ENCODE measurements at places on chromosomes 5 and 9.

GRCh38 chr9:32136700-32137339, 247.6 kb upstream of the ACO1 start:
- no peak for DNase-seq

DNA sequence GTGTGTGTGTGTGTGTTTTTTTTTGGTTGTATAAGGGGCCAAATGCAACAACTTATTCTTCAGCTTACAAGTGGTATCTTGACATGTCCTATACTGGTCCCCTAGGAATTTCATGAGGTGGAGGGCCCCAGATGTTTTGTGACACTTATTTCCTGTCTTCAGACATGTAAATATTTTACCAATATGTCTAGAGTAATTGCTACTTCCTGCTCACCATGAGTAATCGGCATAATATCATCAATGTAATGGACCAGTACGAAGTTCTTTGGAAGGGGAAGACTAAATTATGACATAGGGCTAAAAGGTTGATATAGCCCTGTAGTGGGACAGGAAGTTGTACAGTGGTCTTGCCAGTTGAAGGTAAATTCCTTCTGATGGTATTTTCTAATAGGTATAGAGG, 3.7 kb upstream of the OTULIN start:
- DNase-seq, result no peak

DNA sequence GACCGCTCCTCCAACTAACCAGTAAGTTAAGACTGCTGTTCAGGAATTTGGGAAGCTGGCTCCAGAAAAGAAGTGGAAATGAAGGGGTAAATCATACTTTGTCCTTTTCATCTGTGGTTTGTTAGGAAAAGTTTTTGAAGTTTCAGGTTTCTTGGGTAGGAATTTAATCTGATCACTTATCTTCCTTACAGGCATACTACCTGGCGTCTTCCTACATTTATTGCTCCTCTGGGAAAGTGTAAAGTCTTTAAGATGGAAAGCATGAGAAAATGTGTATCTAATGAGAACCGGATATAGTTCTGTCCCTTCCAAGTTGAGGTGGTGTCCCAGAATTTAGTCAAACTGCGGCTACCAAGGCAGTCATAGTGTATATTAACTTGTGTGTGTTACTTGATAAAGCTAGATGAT, 1.3 kb downstream of the RASA1 start:
- peak; percentile 12 for DNase-seq

GRCh38 chr9:128946571-128947276, 679 bp downstream of the DOLK start:
- DNase-seq, result no peak

DNA sequence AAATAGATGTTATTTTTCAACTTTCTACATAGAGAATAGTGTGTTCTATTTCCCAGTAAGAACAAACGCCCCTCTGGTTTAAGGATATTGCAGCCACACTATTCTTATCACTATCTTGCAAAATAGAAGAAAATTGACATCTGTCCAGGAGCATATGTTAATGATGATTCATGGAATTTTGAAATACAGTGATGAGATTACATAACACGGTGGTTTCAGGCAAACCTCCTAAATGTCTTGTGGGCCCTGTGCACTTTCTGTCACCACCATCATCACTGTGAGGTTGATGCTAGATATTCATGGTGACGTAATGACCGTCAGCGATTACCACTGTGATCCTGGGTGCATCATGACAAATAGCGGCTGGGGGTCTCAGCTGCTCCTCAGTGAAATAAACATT, 48.1 kb downstream of the CFAP90 start:
- DNase-seq, result peak; percentile 0

- no peak for DNase-seq
These were observed 5.6 kb upstream of the RNF44 start for GRCh38 chr5:176542596-176543427.

DNA sequence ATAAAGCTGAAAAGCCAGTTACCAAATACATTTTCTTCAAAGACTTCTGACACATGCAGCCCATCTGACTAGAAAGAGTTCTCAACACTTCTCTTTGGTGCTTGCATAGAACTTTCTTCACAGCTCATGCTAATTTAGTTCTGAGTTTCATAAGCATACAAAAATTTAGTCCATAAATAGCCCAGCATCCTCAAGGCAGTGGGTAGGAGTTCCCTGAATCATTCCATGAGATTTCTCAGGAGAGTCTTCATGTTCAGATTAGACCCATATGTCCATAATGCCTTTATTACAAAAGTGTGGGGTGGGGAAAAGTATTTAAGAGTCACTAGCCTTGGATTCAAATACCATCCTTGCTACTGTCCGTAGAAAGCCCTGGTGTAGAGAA, 290.2 kb upstream of the RGMB start:
- peak; percentile 97 for DNase-seq

GRCh38 chr9:116189683-116190082, 36.1 kb downstream of the PAPPA start:
- DNase-seq, result no peak

DNA sequence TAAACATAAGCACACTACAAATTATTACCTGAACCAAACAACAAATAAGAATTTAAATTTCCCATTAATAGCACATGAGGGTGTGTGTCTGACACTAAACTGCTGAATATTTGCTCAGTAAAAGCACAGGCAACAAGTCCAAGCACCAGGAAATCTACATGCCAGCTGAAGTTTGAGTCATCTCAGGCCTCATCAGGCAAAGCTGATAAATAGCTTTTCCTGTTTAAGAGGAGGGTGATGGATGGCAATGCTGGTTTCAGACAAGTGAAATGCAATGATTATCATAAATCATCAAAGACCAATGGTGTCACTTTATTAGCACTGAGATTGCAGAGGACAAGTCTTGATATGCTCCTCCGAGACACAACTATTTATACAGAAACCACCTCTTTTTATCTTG, 1668.0 kb upstream of the C9orf72 start:
- DNase-seq, result no peak

GRCh38 chr9:112434487-112434886, 52.1 kb upstream of the KIAA1958 start:
- no peak for DNase-seq

DNA sequence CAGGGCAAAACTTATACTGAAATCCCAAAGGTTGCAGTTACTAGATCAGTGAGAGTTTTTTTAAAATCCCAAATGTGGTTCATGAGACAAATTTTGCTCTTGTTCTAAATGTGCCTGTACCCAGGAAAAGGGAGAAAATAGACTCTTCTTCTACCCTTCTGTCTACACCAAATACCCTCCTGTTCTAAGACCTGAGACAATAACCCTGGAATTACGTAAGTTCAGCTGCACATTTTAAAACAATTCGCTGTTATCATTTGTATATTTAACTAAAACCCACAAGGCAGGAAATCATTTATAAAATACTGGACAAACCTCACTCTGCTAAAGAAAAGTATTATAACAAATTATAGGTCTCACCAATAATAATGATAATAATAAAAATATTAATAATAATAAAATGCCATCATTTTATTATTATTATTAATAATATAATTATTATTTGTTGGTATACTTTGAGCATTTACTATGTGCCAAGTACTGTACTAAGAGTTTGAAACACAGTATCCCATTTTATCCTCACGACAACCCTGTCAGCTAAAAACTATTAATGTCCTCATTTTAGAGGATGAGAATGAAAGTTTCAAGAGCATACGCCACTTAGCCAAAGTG, 49.8 kb upstream of the AFAP1L1 start:
- no peak for DNase-seq

- no peak for DNase-seq
These were observed 23.2 kb downstream of the TGFBR1 start for GRCh38 chr9:99128133-99128406.

DNA sequence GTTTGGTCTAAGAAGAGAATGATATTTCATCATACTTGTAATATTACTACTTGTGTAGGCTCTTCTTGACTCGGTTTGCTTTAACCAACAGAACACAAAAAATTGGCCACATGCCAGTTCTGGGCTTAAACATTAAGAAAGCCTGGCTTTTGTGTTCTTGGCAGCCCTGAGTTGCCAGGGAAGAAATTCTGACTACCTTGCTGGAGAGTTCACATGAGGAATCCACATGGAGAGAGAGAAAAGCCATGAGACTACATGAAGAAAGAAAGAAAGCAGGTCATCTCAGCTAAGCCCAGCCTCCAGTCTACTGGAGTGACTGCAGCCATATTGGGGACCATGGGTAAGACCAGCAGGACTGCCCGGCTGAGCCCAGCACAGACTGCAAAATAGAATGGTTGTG, 524.8 kb downstream of the RAB3C start:
- DNase-seq, result peak; percentile 41

DNA sequence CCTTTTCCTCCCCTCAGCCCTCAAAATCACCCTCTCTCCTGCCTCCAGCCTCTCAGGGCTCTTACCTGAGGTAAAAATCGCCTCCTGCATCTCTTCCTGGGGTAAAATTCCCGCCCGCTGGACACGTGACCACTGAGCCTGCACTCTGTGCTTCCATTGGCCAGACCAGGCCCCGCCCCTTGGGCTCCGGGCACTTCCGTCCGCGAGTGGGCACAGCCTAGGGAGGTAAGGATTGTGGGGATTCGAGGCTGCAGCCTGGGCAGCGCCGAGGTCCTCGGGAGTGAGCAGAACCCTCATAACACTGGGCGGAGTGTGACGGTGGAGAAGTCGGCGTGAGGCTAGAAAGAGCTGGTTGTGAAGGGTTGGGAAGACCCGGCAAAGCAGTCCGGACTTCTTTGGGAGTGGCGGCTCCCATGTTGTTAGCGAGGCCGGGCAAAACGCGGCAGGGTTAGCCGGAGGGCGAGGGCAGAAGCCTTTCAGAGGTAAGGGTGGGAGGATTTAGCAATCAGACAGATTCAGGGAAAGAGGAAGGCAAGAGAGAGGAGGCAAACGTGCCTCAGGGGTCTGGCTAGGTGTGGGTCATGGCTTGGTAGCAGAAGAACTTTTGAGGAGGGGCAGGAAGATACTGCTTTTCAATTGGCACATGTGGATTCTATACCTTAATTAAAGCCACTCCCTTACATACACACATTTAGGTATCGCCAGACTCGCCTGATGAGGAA, at the start of gene SHOC1:
SHOC1 (minus strand) TSS at position 103 of the 722 bp plus-strand sequence. CDS start 3,519 bp downstream, outside the sequence.
- DNase-seq, result no peak

GRCh38 chr9:77673941-77674791, 26.0 kb upstream of the GNA14 start:
- no peak for DNase-seq

DNA sequence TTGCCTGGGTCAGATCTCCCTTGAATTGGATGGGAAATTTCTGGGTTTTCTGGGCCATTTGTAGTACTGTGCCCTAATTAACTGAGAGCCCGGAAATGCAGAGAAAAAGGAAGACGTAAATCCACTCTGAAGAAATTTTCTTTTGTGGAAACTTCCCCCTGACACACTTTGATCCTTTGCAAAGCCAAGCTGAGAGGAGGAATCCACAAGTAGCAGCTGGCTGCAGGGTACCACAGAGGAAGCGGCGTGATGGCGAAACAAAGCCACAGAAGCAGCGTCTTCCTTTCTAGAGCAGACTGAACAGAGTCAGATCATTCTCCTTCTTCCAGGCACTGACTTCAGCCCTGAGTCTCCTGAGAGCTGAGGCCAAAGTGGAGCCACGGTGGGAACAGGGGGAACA, 47.1 kb upstream of the ZNF354A start:
- DNase-seq, result no peak

- DNase-seq, result no peak
These were observed 134.7 kb downstream of the TLE4 start for GRCh38 chr9:79706512-79706911.

DNA sequence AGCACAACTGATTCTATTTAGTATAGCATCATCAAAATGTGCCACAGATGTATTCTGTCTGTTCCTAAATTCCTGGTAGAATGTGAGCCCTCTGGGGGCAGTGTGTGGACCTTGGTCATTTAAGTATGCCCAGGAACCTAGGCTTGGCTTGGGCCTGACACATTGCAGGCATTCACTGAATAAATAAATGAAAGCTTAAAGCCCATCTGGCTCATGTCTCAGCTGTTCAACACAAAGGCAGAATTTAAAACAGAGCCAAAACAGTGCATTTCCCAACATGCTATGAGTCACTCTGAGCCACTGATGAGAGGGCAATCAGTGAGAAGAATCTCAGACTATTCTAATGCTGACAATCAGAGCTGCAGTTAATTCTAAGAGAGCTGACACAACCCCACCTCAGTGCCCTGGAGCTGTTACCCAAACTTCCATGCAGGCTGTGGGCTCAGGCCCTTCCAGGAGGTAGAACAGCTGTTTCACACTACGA, 8.1 kb downstream of the FAM193B start:
- peak; percentile 98 for DNase-seq

- DNase-seq, result no peak
These were observed 176.5 kb downstream of the SNX18 start for GRCh38 chr5:54693936-54694657.

DNA sequence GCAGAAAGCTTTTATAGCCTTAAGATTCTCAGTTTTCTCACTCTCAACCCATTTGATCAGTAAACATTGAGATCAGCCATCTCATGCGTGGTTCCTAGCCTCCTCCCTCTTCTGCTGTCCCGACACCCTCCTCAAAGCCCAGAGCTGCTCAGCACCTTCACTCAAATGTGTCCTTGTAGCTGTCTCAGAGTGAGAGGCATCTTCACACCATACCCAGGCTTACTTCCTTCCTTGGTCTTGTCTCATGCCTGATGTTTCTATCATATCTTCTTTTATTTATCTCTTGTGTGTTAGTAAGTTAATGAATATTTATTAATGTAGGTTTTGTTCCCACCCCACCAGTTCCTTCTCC, 72.4 kb upstream of the SNX2 start:
- no peak for DNase-seq

DNA sequence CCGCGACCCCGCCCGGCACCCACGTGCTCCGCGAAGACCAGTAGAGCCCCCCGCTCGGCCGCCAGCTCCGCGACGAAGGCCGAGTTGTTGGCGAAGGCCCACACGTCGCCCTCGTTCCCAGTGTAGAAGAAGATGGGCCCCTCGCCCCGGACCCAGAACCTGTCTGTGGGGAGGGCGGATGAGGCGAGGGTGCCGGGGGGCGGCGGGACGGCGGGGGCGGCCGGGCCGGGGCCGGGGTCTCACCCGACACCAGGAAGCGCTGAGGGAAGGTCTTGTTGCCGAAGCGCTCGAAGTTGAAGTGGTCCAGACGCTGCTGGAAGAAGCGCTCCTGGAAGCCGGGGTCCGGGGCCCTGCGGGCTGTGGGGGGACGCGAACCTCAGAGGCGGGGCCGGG, 317 bp downstream of the DPP7 start:
- DNase-seq, result no peak

DNA sequence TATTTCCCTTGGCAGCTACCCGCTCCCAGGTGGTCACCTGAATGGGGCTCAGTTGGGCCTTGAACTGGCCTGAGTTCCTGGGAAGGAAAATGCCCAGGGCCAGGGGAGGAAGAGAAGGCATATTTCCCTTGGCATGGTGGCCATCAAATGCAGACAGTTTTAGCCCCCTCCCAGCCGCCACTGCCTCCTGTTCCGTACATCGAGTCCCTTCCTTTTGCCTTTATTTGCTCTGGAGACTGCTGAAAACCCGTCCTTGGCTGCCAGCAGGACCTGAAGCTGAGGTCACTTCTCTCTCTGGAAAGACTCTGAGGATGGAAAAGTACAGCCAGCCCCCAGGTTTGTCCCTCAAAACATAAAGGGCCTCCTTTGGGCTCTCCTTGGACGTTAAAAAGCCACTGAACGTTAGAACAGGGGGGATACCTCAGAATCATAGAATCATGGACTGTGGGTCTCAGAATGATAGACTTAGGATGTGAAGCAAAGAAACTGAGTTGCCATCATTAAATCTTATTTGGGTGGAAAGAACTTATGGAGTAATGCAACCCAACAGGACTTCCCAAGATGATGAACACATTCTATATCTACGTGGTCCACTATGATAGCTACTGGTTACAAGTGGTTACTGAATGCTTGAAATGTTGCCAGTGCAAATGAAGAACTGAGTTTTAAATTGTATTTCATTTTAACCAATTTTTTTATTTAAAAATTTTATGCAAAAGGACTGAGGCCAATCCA, 7.1 kb downstream of the SPARC start:
- no peak for DNase-seq

- DNase-seq, result no peak
These were observed 220.7 kb downstream of the CACNA1B start for GRCh38 chr9:138098116-138098907.
